ENCODE measurements at places on chromosomes 2 and 18. TPM values are rescaled to one million over a fixed set of nuclear protein-coding genes. Genes with fewer than 3 reads are reported as not detected.

The SPP2 gene
- total RNA-seq: not detected

GRCh38 chr2:210527286-210527685, 29.1 kb upstream of the CPS1 start:
- no peak overlapping the region for H3K4me3 ChIP-seq
- no peaks in the 10 kb centered on the region for H3K27me3 ChIP-seq
- no peaks in the 10 kb centered on the region for H3K36me3 ChIP-seq
- no peak overlapping the region for H3K27ac ChIP-seq
- no peaks in the 10 kb centered on the region for H3K4me1 ChIP-seq
- no peak for DNase-seq

The CHRND gene
- total RNA-seq: not detected

DNA sequence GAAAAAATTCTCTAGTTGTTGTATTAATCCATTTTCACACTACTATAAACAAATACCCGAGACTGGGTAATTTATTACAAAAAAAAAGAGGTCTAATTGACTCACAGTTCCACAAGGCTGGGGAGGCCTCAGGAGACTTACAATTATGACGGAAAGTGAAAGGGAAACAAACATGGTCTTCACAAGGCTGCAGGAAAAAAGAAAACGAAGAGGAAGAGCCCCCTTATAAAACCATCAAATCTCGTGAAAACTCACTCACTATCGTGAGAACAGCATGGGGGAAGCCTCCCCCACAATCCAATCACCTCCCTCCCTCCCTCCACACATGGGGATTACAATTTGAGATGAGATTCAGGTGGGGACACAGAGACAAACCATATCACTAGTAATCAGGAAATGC, 61.7 kb upstream of the SPTBN1 start:
- no peak overlapping the region for H3K27ac ChIP-seq
- H3K27me3 ChIP-seq: no peaks in the 10 kb centered on the region
- H3K36me3 ChIP-seq: no peaks in the 10 kb centered on the region
- peak overlapping the region; percentile 37 for H3K4me3 ChIP-seq

The TMEM163 gene
- not detected for total RNA-seq

All from CD8-positive, alpha-beta memory T cell (primary cell).